ENCODE measurements at places on chromosomes 2 and 18. TPM values are rescaled to one million over a fixed set of nuclear protein-coding genes. Genes with fewer than 3 reads are reported as not detected.

The UGT1A5 gene
- total RNA-seq: not detected

The DLGAP1 gene
- not detected for total RNA-seq

The NEB gene
- under 0.01 TPM for total RNA-seq

The GLI2 gene
- total RNA-seq: 30.3 TPM

The ANKRD62 gene
- not detected for total RNA-seq

The CEP76 gene
- total RNA-seq: 25.1 TPM

The RIF1 gene
- 33.6 TPM for total RNA-seq

GRCh38 chr18:35588122-35588521 is 6.6 kb downstream of the GALNT1 start:
- DNase-seq: no peak

- no peak for DNase-seq
Measured at GRCh38 chr2:239020541-239021041, 172.7 kb downstream of the TWIST2 start.

- DNase-seq: no peak
Measured at GRCh38 chr2:23703583-23704385, 223.1 kb downstream of the ATAD2B start.

GRCh38 chr18:33505798-33506197 is 65.3 kb upstream of the CCDC178 start:
- no peak for DNase-seq

DNA sequence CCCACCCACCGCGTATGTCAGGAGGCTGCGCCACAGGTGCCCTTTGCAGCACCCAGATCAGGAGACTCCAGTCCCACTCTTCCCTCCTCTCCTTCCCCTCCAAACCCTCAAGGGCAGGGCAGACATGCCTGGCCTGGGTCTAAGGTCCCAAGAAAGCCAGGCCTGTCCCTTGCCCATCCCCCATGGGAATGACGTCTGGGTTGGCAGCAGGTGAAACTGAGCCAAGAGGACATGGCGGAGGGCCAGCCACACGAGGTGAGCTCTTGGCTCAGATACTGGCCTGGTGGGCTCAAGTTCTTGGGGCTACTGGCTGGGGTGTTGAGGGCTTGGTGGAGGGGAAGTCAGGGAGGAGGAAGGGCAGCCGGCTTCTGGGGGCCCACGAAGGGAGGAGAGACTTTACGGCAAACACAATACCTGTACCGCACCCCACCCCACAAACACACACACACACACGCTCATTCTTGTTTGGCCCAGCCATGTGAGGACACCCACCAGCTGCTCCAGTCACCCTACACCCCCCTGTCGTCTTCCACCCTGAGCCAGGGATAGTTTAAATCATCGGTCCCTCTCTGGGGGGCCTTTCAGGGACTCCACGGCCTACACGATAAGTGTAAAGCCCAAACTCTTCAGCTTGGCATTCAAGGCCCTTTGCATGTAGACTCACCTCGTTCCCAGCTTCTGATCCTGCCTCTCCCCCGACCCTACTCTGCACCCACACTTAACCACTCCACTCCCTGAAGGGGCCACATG is 24.1 kb upstream of the TNS1 start:
- DNase-seq: no peak

GRCh38 chr18:2610549-2610948 is 39.2 kb downstream of the NDC80 start:
- DNase-seq: no peak

GRCh38 chr2:210660-211059 is 53.2 kb downstream of the SH3YL1 start:
- peak; percentile 48 for DNase-seq

- DNase-seq: no peak
Measured at GRCh38 chr2:200509235-200509611, 645 bp downstream of the KCTD18 start.

GRCh38 chr2:173898178-173898668 is 67.0 kb downstream of the SP3 start:
- DNase-seq: no peak

DNA sequence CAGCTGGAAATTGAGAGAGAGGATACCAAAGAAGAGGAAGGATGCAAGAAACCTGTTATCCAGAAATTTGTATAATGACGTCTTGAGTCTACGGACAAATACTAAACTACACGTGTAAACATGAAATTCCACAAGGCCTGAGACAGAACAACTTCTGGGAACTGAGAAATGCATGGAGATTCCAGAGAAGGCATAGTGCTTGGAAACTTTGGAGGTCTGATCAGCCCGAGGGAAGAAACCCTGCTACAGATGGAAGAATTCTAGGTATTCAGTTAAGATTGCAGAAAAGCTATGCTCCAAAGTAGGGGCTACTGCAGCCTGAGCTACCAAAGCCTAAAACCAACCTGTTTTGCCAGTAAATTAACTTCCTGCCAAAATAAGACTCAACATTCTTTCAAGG is 120.4 kb downstream of the PDCL3 start:
- no peak for DNase-seq

DNA sequence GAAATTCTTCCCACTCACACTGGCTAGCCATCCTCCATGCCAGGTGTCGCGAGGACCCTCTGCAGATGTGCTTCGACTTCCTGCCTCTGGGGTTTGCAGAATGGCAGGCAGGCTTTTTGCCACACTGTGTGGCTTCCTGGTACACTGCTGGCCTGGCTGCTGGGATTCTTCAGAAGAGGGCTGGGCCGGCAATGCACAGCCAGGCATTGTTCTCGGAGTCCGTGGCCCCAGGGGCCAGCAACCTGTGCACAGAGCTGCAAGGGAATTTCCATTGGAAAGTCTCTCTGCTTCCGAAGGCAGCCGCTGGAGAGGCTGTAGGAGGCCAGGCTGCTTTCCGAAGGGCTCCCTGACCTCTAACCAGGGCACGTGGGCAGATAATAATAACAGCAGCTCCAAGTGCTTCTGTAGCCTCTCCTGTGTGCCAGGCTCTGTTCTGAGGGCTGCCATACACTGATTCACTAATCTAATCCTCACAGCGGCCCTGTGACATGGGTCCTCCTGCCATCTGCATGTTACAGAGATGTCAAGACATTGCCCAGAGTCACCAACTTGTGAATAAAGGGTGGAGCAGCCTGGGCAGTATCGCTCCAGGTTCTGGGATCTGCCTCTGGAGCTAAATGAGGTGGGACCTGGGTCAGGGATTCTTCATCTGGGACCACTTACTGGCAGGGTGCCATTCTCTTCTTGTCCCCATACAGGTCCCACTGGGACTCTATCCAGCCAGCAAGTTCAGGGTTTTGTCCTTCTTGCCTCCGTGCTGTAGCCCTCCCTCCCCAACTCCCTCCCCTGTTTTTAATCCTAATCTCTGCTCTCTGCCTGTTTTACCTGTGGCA is 5.0 kb downstream of the LDLRAD4 start:
- no peak for DNase-seq

DNA sequence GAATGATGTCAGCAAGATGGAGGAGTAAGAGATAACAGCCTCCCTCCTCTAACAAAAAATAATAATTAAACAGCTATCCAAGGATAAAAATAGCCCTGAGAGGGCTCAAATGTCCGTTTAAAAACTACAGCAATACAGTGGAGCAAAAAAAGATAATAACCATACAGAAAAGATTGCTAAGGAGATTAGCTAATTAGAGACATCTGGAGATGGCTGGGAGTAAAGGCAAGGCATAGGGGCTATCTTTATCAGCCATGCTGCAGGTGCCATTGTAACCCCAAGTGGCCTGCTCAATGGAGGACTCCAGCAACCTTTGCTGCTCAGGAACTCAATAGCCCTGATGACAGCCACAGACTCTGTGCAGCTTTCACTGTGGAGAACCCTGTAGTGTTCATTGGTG is 42.7 kb downstream of the MDH1 start:
- no peak for DNase-seq

DNA sequence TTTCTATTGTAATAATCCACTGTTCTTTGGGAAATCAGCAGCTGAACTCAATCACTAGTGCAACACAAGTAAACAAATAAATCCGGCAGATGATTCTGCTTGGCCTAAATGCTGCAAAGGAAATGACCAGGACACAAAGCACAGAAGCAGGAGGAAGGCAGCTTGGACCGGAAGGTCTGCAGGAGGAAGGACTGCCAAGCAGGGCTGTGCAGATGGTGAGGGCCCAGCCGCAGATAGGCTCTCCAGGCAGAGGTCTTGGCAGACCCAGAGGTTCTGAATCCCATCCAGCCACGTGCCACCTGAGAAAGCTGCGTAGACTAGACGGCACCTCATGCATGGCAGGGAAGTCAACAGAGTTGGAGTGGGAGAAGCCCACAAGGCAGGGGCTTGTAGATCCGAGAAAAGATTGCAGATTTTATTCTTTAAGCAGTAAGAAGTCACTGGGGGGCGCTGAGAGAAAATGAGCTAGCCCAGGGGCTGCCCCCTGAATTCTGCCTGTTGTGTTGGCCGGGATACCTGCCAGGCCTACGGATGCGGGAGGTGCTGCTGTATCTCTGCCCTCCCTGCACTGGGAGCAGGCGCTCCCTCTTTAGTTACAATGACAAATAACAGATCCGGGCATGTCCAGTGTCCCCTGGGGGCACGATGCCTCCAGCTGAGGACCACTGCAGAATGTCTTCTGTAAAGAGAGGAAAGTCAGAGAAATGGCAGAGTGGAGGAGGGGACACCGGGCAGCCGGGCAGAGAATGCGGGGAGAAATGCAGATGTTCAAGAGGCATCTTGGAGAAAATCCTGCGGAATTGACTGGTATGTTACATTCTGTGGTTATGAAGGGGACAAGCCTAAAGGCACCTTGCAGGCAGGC is 153.5 kb downstream of the PXDN start:
- DNase-seq: no peak

- DNase-seq: no peak
Measured at GRCh38 chr2:43210467-43211303, 15.7 kb downstream of the ZFP36L2 start.

DNA sequence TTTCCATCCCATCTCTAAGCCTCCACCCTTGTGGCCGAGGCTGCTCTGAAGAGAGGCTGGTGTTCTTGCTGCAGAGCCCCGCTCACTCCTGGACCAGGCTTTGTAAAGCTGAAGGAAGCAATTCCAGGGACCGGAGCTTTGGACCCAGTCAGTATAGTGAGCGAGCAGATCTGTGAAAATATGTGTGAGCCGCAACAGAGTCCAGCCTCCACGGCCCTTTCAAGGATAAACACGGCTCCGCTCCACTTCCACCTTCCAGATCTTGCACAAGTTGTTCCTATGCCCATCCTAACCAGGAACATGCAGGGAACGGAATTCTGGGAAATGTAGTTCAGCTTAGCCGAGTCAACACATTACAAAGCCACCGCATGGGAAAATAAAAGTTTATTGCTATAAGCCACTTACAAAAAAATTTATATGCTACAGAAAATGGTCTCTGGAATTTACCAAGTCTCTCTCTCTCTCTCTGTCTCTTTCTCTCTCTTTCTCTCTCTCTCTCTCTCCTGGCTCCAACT is 151.7 kb upstream of the ZNF521 start:
- DNase-seq: peak; percentile 42

DNA sequence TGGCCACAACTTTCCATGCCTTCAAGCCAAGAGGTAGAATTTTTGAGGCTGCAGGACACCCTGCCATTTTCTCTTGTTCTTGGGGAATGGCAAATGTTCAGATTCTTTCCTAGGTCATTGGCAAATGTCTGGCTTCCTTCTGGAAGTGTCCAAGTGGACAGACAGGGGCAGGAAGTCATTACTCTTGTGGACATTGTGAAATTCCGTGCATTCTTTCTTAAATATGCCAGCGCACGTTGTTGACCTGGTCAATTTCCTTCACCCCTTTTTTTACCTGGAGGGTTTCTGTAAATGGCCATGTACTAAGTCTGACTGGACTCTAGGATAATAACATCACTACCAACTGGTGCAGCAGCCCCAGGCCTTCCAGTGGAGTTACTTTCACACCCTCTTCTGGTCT is 13.9 kb downstream of the ASB18 start:
- DNase-seq: no peak

DNA sequence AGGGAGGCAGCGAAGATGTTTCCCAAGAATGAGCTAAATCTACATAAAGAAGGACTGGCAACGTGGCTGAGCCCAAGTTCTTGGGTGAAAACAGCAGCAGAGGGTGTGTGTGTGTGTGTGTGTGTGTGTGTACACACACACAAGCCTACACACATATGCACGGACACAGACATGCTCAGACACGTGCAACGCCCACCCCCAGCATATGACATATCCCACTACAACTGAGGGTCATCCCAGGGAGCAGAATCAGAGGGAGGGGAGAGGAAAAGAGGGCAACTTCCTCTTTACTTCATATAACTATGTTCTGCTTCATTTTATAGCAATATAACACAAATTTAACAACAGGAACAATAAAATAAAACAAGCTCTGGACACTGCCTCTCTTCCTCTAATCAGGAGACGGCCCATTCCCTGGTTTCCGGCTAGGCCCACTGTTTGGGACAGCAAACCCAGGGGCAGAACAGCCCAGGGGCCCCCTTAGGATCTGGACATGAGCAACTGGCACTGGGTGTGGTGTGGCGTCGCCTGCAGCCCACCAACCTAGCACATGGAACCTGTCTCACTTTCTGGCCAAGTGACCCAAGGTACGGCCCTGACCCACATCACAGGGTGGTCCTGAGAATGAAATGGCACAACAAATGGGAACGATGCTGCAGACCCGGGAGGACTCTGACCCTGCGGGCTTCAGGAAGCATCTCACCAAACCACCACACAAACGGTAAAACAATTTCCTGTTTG is 25.0 kb downstream of the FAM178B start:
- no peak for DNase-seq

GRCh38 chr2:84855731-84856130 is 25.2 kb downstream of the TRABD2A start:
- DNase-seq: no peak

DNA sequence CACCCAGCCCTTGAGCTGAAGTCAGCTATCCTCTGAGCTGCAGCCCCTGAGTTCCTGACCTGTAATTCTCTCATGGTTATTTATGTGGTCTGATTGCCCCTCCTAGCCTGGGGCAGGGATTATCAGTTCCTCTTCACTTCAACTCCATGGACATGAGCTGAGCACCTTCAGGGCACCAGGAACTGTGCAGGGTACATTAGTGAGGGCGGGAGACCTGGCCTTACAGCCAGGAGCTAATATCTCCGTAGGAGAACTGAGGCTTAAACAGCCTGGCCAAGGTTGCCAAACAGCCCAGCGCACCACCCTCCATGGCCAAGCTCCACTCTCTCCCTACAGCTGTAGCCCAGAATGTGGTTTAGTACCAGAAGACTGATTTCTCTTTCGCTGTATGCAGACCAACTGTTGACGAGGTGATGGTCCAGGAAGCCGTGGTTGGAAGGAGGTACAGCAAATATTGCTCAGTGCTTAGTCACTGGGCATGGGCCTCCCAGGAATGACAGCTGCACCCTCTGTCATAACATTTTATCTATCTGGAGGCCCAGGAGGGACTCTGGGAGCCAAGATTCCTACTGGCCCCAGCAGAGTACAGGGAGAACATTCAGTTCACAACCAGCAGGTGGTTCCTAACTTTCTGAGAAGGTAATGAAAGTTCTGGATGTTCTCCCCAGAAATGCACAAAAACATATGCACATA is 228.7 kb upstream of the SIX2 start:
- DNase-seq: peak; percentile 99

DNA sequence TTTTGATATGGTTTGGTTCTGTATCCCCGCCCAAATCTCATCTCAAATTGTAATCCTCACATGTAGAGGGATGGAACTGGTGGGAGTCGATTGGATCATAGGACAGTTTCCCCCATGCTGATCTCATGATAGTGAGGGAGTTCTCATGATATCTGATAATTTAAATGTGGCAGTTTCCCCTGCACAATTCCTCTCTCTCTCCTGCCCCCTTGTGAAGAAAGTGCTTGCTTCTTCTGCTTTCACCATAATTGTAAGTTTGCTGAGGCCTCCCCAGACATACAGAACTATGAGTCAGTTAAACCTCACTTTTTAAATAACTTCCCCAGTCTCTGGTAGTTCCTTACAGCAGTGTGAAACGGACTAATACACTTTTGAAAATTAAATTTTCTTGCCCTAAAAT is 12.3 kb upstream of the KCNJ3 start:
- peak; percentile 4 for DNase-seq

- DNase-seq: no peak
Measured at GRCh38 chr2:148653437-148653836, 8.9 kb downstream of the EPC2 start.
